Activated T-helper 17 cell treated with anti-CD3 and anti-CD28 coated beads, Interleukin-2, amount 50 U/mL, for 72 hours (primary cell): ENCODE measurements at places on chromosomes 13 and 19. TPM values are rescaled to one million over a fixed set of nuclear protein-coding genes. Genes with fewer than 3 reads are reported as not detected.
A peak's percentile ranks its signal among the peaks of the same experiment; 100 is the strongest.

- ATAC-seq, result no peak
- H3K27ac ChIP-seq, result no peak overlapping the region
- no peaks in the 10 kb centered on the region for H3K27me3 ChIP-seq
- H3K36me3 ChIP-seq, result no peaks in the 10 kb centered on the region
- no peaks in the 10 kb centered on the region for H3K4me1 ChIP-seq
Observed at GRCh38 chr13:82678052-82678451, 1204.2 kb downstream of the SLITRK1 start.

GRCh38 chr19:15540435-15540834, 32.1 kb downstream of the CYP4F22 start:
- no peak overlapping the region for H3K27ac ChIP-seq
- H3K4me1 ChIP-seq, result peaks cover 10% of the 10 kb centered on the region
- no peak for ATAC-seq
- H3K4me3 ChIP-seq, result no peak overlapping the region
- peaks cover 3% of the 10 kb centered on the region for H3K27me3 ChIP-seq
- H3K36me3 ChIP-seq, result no peaks in the 10 kb centered on the region

GRCh38 chr13:59793107-59793506, 370.6 kb downstream of the DIAPH3 start:
- no peak overlapping the region for H3K4me3 ChIP-seq
- H3K27me3 ChIP-seq, result no peaks in the 10 kb centered on the region
- H3K4me1 ChIP-seq, result no peaks in the 10 kb centered on the region
- H3K27ac ChIP-seq, result no peak overlapping the region

The ADGRE3 gene
- not detected for total RNA-seq

- H3K4me3 ChIP-seq, result no peak overlapping the region
- ATAC-seq, result peak; percentile 76
- no peaks in the 10 kb centered on the region for H3K27me3 ChIP-seq
Observed at GRCh38 chr13:21420706-21421105, 38.4 kb downstream of the ZDHHC20 start.

GRCh38 chr13:93867481-93867880, 612.0 kb downstream of the DCT start:
- peaks cover 11% of the 10 kb centered on the region for H3K27me3 ChIP-seq
- no peaks in the 10 kb centered on the region for H3K4me1 ChIP-seq
- ATAC-seq, result no peak
- H3K36me3 ChIP-seq, result no peaks in the 10 kb centered on the region

DNA sequence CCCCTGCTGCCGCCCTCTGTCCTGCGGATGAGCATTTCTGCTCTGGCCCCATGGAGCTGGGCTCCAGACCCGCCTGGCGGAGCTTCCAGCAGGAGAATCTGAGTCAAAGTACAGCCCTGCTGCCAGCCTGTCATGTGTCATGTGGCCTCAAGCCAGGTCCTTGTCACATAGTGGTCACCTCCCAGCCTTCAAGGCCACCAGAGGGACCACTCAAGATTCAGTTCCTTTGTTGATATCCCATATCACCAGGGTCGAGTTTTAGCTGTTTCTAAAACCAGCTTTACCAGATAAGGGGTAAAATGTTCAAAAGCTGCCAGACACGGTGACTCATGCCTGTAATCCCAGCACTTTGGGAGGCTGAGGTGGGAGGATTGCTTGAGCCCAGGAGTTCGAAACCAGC, 13.4 kb downstream of the THOP1 start:
- no peak for ATAC-seq
- peaks cover 62% of the 10 kb centered on the region for H3K36me3 ChIP-seq
- H3K4me3 ChIP-seq, result no peak overlapping the region
- no peaks in the 10 kb centered on the region for H3K27me3 ChIP-seq

DNA sequence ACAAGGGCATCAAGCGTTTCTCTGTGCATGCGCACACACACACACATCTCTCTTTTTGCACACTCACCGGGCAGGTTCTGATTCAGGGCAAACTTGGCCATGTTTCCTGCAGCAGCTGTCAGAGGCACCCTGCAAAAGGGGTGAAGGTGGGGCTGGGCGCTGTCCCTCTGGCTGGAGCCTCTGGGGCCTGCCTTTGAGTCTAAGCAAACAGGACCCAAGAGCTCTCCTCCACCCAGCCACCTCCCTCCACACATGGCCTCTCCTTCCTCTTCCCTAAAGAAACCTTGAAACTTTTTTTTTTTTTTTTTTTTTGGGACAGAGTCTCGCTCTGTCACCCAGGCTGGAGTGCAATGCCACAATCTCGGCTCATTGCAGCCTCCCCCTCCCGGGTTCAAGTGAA, 5.3 kb downstream of the KANK3 start:
- no peak overlapping the region for H3K4me3 ChIP-seq
- no peak for ATAC-seq
- H3K36me3 ChIP-seq, result no peaks in the 10 kb centered on the region
- no peaks in the 10 kb centered on the region for H3K4me1 ChIP-seq

- ATAC-seq, result peak; percentile 73
- peak overlapping the region; percentile 75 for H3K4me3 ChIP-seq
- H3K36me3 ChIP-seq, result peaks cover 26% of the 10 kb centered on the region
- peak overlapping the region; percentile 77 for H3K27ac ChIP-seq
Observed at GRCh38 chr19:29942404-29943261, 594 bp downstream of the URI1 start.

The ELOF1 gene
- 66.5 TPM for total RNA-seq

GRCh38 chr13:95508996-95509395, 43.5 kb upstream of the CLDN10 start:
- no peaks in the 10 kb centered on the region for H3K4me1 ChIP-seq
- no peak overlapping the region for H3K27ac ChIP-seq
- no peaks in the 10 kb centered on the region for H3K36me3 ChIP-seq
- ATAC-seq, result no peak
- H3K4me3 ChIP-seq, result no peak overlapping the region

GRCh38 chr13:79457390-79457789, 23.6 kb upstream of the NDFIP2 start:
- H3K27me3 ChIP-seq, result no peaks in the 10 kb centered on the region
- peak; percentile 38 for ATAC-seq
- peaks cover 45% of the 10 kb centered on the region for H3K4me1 ChIP-seq
- peak overlapping the region; percentile 95 for H3K27ac ChIP-seq

- H3K36me3 ChIP-seq, result no peaks in the 10 kb centered on the region
- no peak overlapping the region for H3K4me3 ChIP-seq
- no peaks in the 10 kb centered on the region for H3K27me3 ChIP-seq
- no peaks in the 10 kb centered on the region for H3K4me1 ChIP-seq
- no peak overlapping the region for H3K27ac ChIP-seq
Observed at GRCh38 chr13:92966341-92966740, 260.3 kb upstream of the GPC6 start.

- H3K4me3 ChIP-seq, result no peak overlapping the region
- H3K27me3 ChIP-seq, result no peaks in the 10 kb centered on the region
- no peak overlapping the region for H3K27ac ChIP-seq
- no peaks in the 10 kb centered on the region for H3K4me1 ChIP-seq
Observed at GRCh38 chr19:9075064-9075949, 11.6 kb upstream of the OR1M1 start.

- H3K4me3 ChIP-seq, result no peak overlapping the region
- H3K27me3 ChIP-seq, result no peaks in the 10 kb centered on the region
- ATAC-seq, result no peak
- H3K36me3 ChIP-seq, result peaks cover 33% of the 10 kb centered on the region
Observed at GRCh38 chr19:3748965-3749364, 12.5 kb downstream of the APBA3 start.

DNA sequence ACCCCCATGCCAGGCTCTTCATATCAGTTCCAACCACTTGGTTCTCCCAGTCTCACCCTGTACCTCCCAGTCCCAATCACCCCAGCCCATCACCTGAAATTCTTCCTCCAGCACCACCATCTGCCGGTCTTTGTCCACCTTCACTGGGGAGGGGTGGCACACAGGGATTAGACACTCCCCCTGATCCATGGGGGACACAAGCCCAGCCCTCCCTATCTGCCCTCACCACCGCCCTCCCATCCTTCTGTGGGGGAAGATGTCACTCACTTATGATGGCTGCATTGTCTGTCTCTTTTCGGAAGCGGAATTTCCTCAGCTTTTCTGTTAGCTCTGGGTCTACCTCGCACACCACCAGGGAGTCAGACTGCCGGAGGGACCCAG, 685 bp downstream of the GMFG start:
- peak overlapping the region; percentile 99 for H3K27ac ChIP-seq
- H3K36me3 ChIP-seq, result peaks cover 57% of the 10 kb centered on the region
- H3K27me3 ChIP-seq, result no peaks in the 10 kb centered on the region
- peaks cover 29% of the 10 kb centered on the region for H3K4me1 ChIP-seq
- peak overlapping the region; percentile 99 for H3K4me3 ChIP-seq

DNA sequence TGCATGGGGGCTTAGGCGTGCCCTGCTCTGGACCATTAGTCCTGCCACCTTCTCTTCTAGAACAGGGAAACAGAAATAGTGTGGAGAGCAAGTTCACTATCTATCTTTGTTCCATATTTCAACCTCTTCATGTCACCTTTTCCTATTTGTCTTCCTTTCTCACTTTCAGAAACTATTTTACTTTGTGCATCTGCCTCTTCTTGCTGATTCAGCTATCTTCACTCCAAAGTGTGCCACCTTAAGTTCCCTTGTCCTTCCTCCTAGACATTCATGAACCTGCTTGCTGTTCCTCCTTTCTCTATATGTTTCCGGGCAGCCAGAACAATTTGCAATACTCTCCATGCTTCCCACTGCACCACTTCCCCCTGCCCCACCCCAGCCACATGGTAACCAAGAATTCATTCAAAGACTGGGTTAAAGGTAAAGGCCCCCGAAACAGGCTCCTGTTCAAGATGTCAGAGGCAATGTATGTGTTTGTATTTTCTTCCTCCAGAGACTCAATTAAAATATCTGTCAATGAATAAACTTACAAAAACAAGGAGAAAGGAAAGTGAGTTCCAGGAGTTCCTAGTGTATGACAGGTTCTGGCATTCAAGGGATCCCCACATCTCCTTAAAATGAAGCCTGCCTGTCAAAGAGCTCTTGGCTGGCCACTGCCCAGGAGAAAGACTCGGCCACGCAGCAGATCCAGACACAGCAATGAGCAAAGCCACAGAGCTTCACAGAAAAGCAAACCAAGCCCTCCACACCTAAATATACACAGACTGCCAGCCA, 268.1 kb downstream of the DNAJC15 start:
- H3K27me3 ChIP-seq, result peaks cover 10% of the 10 kb centered on the region
- no peak overlapping the region for H3K4me3 ChIP-seq
- H3K36me3 ChIP-seq, result no peaks in the 10 kb centered on the region
- ATAC-seq, result no peak
- no peaks in the 10 kb centered on the region for H3K4me1 ChIP-seq
